ENCODE measurements at places on chromosomes 11 and 22. TPM values are rescaled to one million over a fixed set of nuclear protein-coding genes. Genes with fewer than 3 reads are reported as not detected.

DNA sequence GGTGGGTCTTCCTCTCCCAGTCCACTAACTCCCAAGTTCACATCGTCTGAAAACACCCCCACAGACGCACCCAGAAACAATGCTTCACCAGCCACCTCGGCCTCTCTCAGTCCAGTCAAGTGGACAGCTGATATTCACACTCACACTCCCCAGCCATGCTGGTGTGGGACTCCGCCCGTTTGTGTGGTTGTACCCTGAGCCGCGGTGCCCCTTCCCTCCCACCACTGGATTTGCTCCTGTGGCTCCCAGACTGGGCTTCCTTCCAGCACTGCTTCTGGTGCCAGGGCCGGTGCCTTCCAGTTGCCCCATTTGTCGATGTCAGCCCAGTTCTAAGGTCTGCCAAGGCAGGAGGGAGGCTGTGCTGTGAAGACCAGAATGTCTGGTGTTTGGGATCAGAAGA is 37.9 kb upstream of the PLET1 start:
- DNase-seq, result no peak

GRCh38 chr11:86799680-86800075 is 664 bp upstream of the PRSS23 start:
- DNase-seq, result no peak

TPBGL gene
- polyA plus RNA-seq, result not detected

- no peak for DNase-seq
Observed at GRCh38 chr11:119974467-119974866, 163.4 kb downstream of the TRIM29 start.

MPPED2 gene
- not detected for polyA plus RNA-seq

Data from GM23248 (cell line).